Activated T-cell treated with anti-CD3 and anti-CD28 coated beads, Interleukin-2, amount 50 U/mL, for 72 hours (primary cell): ENCODE measurements at places on chromosomes 6 and 20. TPM values are rescaled to one million over a fixed set of nuclear protein-coding genes. Genes with fewer than 3 reads are reported as not detected.

The SAMD5 gene
- total RNA-seq, result 0.05 TPM

The MOG gene
- not detected for total RNA-seq

The DNAH8 gene
- 0.02 TPM for total RNA-seq

DNA sequence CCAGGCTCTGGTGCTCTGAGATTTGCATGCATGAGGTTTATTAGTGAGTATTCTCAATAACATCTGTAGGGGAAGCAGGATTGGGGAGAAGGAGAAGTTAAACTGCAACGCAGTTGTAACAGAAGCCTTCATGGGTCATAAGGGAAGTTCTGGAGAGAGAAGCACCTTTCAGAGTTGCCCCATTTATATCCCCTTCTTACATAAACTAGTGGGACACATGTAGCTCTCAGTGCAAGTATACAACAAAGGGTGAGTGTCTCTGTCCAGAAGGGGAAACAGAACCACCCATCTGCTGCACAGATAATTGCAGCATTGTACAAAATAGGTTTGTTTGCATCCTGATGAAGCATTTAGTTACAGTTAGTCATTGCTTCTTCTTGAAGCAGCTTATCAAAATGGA is 4.3 kb upstream of the ADGB start:
- no peak for DNase-seq

- no peak for DNase-seq
These were observed 13.4 kb downstream of the SLX4IP start for GRCh38 chr20:10448270-10449156.

- no peak for DNase-seq
These were observed 113.3 kb downstream of the CDKAL1 start for GRCh38 chr6:20647585-20647984.

- DNase-seq, result no peak
These were observed 7.0 kb upstream of the ID4 start for GRCh38 chr6:19830171-19830570.

DNA sequence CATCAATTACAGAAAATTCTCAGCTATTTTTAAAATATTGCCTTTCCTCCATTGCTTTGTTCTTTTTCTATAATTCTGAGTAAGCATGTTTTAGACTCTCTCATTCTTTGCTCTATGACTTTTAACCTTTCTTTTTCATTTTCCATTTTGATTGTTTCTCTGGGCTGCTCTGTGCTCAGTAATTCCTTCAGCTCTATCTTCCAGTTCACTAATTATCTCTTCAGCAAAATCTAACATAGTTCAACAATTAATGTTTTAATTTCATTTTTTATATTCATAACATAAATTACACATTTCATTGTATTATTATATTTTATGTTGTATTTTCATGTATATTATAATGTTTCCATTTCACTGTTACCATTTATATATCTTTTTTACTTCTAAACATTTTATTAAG is 198.8 kb upstream of the NOX3 start:
- DNase-seq, result no peak

GRCh38 chr6:157557559-157557958 is 176.6 kb downstream of the ZDHHC14 start:
- no peak for DNase-seq

GRCh38 chr6:22664968-22665367 is 95.6 kb downstream of the HDGFL1 start:
- DNase-seq, result no peak

- DNase-seq, result no peak
These were observed 46.3 kb upstream of the HSF2 start for GRCh38 chr6:122352981-122353664.

DNA sequence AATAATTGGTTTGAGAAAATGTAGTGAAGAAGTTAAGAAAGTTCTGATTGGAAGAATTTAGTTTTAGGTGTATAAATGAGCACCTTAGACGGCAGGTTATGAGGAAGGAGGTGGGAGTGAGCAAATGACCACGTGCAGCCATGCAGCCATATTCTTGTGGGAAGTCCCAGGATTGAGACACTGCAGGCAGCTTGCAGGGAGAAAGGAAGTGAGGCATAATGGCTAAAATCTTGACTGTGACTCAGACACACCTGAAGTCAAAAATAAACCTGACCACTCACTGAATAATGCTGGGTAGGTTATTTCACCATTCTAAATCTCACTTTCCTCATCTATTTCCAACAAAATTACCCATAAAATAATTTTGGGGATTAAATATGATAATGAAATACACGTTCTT is 16.6 kb downstream of the DSE start:
- no peak for DNase-seq
